Caco-2 (cell line): ENCODE measurements at places on chromosomes 6 and 20.

DNA sequence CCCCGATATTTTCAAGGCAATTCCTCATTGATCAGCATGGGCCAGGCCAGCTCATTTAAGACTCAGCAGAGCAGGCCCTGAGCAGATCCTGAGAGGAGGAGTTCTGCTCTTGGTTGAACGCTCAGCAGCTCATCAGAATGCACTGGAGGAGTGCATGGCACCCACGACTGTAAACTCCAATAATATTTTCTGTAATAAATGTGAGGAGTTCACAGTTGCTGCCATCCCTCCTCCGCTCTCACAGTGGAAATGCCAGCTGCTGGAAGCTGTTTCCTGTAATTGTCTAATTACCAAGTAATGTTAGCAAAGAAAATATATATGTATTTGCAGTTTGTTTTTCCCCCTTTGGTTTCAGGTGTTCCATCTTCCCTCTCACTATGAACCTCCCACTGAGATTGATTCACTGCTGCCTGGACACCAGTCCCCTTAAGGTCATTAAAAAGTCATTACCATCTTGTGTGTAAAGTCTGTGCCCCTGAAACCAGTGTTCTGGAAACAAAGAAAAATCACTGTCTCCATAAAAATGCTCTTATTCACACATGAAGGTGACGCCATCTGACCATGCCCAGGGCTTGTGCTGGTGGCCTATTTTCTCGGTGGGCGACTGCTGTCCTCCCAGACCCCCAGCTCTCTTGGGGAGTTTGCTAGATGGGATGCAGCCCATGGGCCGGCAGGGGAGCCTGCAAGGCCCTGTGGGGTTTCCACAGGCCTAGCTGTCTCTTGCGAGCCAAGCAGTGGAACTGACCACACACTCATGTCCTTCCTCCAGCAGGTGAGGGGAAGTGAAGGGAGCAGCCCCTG lies 374.2 kb downstream of the ZFAND3 start:
- no peaks in the 10 kb centered on the region for H3K27me3 ChIP-seq
- no peak for DNase-seq
- H3K4me3 ChIP-seq = no peak overlapping the region
- no peaks in the 10 kb centered on the region for H3K4me1 ChIP-seq

DNA sequence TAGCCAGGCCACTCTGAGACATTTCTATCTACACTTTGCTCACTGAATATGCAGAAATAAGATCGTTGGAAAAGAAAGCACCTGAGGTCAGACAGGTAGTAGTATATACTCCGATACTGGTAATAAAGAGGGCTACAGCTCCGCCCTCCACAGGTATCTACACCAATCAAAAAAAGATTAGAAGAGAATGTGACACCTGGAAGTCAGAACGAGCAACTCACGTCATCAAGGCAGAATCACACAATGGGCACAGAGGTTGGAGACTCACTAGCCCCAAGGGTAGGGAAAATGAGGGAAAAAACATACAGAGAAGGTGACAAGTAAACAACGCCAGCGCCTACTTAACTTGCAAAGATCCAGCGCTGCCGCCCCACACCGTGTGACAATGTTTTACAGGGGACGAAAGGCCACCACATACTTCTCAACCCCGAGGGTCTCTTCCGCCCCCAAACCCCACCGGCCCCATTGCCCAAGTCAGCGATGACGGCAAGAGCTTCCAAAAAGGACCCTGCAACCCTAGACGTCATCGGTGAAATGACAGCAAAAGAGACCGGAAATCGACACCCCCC lies 653 bp downstream of the LMBRD1 start:
- peak overlapping the region; percentile 79 for H3K4me3 ChIP-seq
- peak; percentile 72 for DNase-seq
- H3K36me3 ChIP-seq = no peaks in the 10 kb centered on the region

- no peak overlapping the region for H3K27ac ChIP-seq
- DNase-seq = no peak
- H3K36me3 ChIP-seq = no peaks in the 10 kb centered on the region
Measured at GRCh38 chr6:17202526-17202925, 78.6 kb upstream of the RBM24 start.

- peak; percentile 61 for DNase-seq
- no peak overlapping the region for H3K4me3 ChIP-seq
- peaks cover 17% of the 10 kb centered on the region for H3K4me1 ChIP-seq
Measured at GRCh38 chr20:6480328-6481200, 286.9 kb upstream of the BMP2 start.

DNA sequence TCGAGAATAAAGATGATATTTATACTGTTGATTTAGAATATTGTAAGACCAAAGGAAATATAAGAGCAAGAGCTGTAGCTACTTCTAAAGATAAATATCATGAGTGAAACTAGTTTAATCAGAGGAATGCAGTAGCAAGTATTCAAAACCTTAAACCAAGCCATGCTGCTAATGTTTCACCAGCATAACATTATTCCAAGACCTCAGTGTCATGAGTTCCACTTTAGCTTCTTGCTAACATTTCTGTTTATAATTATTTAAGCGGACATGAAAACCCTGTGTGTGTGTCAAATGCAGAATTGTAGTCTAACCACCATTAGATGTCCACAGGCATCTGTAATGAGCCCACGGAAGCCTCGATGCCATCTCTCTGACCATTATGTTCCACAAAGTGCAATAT lies 752.6 kb upstream of the MARCKS start:
- H3K27me3 ChIP-seq = no peaks in the 10 kb centered on the region
- no peaks in the 10 kb centered on the region for H3K36me3 ChIP-seq
- no peak overlapping the region for H3K27ac ChIP-seq
- no peaks in the 10 kb centered on the region for H3K4me1 ChIP-seq
